Activated naive CD4-positive, alpha-beta T cell treated with anti-CD3 and anti-CD28 coated beads for 36 hours (primary cell): ENCODE measurements at places on chromosomes 5 and 9.

- DNase-seq: peak; percentile 91
These were observed 7.3 kb upstream of the C5orf58 start for GRCh38 chr5:170225326-170226128.

DNA sequence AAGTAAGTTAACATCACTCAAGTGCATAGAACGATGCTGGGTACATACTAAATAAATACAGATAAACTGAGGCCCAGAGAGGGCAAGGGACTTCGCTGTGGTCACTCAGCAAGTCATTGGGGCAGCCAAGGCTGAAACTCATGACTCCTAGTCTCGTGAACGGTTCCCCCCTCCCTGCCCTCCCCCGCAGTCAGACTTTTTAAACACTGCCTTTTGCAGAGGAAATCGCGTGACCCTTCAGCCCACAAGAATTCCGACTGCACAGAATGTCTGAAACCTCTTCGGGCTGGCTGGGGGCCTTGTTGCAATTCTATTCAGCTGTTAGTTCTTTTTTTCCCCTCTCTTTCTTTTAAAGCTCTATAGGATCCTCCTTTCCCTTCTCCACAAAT, 28.1 kb downstream of the NEK6 start:
- DNase-seq: peak; percentile 50

GRCh38 chr9:17065062-17065461, 69.8 kb upstream of the CNTLN start:
- no peak for DNase-seq

DNA sequence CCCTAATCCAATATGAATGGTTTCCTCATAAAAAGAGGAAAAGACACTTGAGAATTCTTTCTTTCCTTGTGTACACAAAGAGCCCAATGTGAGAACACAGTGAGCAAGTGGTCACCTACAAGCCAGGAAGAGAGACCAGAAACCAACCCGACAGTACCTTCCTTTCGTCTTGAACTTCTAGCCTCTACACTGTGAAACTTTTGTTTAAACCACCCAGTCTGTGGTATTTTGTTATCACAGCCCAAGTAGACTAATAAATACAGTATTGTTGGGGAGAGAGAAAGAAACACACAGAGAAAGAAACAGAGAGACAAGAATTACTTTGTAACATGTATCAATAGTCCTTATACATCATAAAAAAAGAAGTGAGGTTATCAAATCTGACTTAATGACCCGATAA, 37.2 kb downstream of the CENPK start:
- DNase-seq: no peak

DNA sequence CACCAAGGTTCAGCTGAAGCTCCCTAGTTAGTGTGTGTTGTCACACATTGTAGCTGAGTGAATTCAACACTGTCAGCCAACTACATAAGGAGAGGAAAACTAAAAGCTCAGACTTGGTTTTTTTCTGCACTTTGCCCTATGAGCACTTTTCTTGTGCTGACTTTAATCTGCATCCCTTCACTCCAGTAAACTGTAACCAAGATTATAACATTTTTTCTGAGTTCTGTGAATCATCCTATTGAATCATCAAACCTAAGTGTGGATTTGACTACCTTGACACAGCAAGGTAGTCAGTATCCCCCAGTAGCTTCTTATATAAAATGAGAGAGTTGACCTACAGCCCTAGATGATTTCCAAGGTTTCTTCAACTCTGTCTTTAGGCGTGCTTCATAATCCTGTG, 325.0 kb downstream of the AGTPBP1 start:
- no peak for DNase-seq

- no peak for DNase-seq
These were observed 5.4 kb upstream of the CCIN start for GRCh38 chr9:36163786-36164170.

DNA sequence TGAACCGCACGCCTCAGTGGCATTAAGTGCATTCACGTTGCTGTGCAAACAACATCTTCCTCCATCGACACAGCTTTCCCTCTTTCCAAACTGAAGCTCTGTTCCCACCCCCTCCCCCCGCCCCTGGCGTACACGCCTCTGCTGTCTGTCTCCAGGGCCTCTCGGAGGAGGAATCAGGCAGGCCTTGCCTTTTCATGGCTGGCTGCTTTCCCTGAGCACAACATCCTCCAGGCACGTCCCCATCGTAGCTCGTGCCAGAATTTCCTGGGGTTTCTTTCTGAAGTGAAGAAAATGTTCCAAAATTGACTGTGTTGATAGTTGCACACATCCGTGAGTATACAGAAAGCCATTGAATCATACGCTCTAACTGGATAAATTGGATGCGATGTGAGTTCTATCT, 22.3 kb upstream of the TMEM250 start:
- no peak for DNase-seq
